ENCODE measurements at places on chromosomes 1 and 21. TPM values are rescaled to one million over a fixed set of nuclear protein-coding genes. Genes with fewer than 3 reads are reported as not detected.

Gene OLIG2
- not detected for total RNA-seq

Gene AADACL4
- total RNA-seq: not detected

DNA sequence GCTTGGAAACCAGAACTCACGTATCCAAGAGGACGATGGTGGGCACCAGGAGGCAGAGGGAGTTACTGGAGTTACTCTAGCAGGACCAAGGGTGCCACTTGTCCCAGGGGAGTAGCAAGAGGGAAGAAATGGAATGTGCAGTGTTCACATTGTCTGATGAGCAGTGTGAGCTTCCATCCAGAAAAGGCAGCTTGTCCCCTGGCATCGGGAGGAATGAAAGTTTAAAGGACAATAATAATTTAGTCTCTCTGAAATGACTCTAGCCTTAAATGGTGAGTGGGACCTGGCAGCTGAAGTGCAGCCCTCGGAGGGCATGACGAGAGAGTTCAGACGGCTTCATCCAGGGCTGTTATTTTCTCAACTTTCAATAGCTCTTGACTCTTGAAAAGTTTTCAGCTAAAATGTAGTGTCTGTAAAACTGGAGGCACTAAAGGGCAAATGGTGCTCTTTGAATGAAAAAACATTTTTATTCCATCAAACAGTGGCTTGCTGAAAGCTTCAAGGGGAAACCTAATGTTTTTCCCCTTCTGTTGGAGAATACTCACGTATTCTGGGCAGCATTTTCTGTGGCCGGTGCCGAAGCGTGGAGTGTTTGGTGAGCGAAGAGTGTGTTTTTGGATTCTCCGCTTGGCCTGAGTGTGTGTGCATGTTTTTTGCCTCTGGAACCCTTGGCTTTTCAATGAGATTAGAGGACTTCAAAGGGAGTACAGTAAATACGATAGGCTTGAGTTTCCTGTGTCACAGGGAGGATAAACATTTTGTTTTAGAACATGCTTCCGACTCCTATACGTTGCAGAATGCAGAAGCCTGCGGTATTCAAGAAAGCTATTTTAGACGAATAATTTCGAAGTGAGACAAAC is 157.3 kb downstream of the GALNT2 start:
- DNase-seq: no peak

GRCh38 chr1:201144701-201145100 is 9.6 kb downstream of the TMEM9 start:
- DNase-seq: no peak

DNA sequence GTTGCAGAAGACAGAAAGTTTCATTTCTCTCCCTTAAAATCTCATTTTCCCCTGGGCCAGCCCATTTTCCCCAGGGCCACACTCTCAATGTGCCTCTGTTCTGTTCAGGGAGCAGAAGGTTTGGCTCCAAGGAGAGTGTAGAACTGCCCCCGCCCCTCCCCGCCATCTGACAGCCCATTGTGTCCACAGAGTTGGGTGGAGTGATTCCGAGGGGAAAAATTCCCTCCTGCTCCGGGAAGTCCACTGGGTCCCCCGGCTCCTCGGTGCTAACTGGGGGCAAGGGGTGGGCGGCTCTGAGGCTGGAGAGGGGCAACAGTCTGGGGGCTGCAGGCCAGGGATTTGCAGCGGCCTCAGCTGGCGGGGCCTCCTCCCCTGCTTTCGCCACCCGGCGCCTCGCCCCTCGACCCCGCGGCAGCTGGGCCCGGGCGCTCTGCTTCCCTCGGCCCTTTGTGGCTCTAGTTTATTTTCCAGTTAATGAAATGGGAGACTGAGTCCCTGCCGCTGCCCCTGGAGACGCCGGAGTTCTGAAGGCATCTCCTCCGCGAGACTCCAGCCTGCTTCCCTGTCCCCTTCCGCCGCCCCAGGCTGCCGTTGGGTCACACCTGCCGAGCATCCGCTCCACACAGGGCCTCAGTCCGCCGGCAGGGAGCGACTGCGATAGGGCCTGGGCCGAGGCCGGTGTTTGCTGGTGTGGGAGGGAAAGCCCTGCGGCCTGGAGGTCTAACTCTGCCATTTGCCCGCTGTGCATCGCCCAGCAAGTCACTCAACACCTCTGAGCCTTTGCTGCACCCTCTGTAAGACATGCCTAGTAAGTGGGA is 14.7 kb upstream of the KIRREL1 start:
- no peak for DNase-seq

Gene PBX1
- 0.36 TPM for total RNA-seq

Gene S100A3
- 0.81 TPM for total RNA-seq

DNA sequence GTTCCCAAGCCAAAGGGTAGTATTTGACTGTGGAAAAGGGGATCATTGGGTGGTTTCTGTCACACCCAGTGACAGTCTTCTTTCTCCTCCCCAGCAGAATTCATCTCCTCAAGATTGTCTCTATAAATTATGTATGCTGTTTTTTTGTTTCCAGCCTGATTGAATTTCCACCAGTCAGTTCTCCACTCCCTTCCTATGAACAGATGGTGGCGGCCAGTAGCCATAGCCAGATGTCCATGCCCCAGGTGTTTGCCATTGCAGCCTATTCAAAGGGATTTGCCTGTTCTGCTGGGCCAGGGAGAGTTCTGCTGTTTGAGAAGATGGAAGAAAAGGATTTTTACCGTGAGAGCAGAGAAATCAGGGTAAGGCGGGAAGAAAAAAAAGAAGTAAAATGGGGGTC is 12.9 kb downstream of the CFAP57 start:
- DNase-seq: no peak

Gene GBP6
- not detected for total RNA-seq

GRCh38 chr21:35323947-35324346 is 274.8 kb upstream of the RUNX1 start:
- DNase-seq: no peak

- DNase-seq: no peak
Measured at GRCh38 chr1:204457666-204458065, 36.9 kb downstream of the PIK3C2B start.

Gene TTC13
- 25.1 TPM for total RNA-seq

Gene DIPK1A
- total RNA-seq: 1.5 TPM

GRCh38 chr1:192065087-192065486 is 93.2 kb upstream of the RGS18 start:
- DNase-seq: no peak

Gene CTSE
- not detected for total RNA-seq

Gene CHIT1
- total RNA-seq: not detected

Gene TAGLN2
- total RNA-seq: 1,079 TPM

Gene SYDE2
- total RNA-seq: 2.8 TPM

- DNase-seq: no peak
Measured at GRCh38 chr1:82400521-82400920, 599.8 kb downstream of the ADGRL2 start.

- no peak for DNase-seq
Measured at GRCh38 chr1:72362538-72362937, 80.2 kb upstream of the NEGR1 start.

GRCh38 chr1:37559080-37559479 is 2.3 kb downstream of the DNALI1 start:
- no peak for DNase-seq

GRCh38 chr1:34266127-34266951 is 89.6 kb downstream of the C1orf94 start:
- no peak for DNase-seq

Gene OVAAL
- not detected for total RNA-seq

GRCh38 chr1:116194568-116194967 is 83.4 kb downstream of the MAB21L3 start:
- DNase-seq: no peak

GRCh38 chr1:45584351-45585109 is 689 bp downstream of the NASP start:
- peak; percentile 83 for DNase-seq

GRCh38 chr1:43995984-43996732 is 4.8 kb downstream of the CCDC24 start:
- no peak for DNase-seq

Gene RGS4
- 10.4 TPM for total RNA-seq

Gene CFAP107
- not detected for total RNA-seq

Gene S100A8
- total RNA-seq: not detected

Gene DSCAM
- not detected for total RNA-seq

DNA sequence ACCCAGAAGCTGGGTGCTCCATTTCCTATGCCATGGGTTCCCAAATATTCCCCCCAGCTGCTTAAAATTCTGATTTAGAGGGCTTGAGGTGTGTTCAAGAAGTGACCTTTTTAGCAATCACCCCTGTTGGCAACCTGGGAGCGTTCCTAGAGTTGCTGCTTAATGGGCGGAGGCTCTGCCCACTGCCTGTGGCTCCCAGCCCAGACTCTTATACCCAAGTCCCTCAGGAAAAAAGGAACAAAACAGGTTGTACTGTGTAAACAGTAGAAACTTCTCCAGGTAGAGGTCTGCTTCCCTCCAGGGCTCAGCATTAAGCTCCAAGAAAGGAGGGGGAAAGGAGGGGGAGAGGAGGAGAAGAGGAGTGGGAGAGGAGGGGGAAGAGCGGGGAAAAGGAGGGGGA is 14.6 kb upstream of the TENT5C start:
- no peak for DNase-seq

Gene TINAGL1
- total RNA-seq: 1.1 TPM

- DNase-seq: no peak
Measured at GRCh38 chr21:41369920-41370839, 8.4 kb downstream of the MX2 start.

DNA sequence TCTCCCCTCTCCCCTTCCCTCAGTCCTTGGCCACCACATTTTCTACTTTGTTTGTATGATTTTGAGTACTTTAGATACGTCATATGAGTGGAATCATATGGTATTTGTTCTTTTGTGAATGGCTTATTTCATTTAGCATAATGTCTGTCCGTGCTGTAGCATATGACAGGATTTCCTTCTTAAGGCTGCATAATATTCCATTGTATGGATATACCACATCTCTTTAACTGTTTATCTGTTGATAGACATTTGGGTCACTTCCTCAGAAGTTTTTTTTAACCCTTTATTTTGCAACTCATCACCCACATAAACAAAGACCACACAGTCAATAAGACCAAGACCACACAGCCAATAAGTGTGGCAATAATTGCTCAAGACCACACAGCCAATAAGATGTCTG is 24.9 kb downstream of the FAM163A start:
- DNase-seq: no peak

GRCh38 chr1:12548973-12549459 is 69.0 kb downstream of the DHRS3 start:
- no peak for DNase-seq

DNA sequence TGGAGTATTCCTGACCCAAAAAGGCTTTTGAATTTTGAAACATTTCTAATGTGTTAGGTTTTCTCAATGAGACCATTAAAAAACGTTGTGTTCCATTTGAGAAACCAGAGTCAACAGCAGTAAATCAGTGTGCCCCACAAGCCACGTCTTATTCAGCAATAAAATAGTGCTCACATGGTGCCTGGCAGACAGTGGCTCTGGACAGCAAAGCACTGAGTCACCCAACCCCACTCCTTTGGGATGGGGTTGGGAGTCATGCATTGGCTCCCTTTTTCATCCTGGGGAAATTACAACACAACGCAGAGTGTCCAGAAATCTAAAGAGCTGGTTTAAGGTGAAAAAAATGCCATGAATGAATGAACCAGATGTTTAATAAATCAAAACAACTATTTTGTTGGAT is 46.5 kb downstream of the KCNJ15 start:
- DNase-seq: peak; percentile 93

- DNase-seq: no peak
Measured at GRCh38 chr1:232048481-232048880, 421.9 kb downstream of the DISC1 start.
